ENCODE measurements at places on chromosomes 1 and 21. TPM values are rescaled to one million over a fixed set of nuclear protein-coding genes. Genes with fewer than 3 reads are reported as not detected.
A peak's percentile ranks its signal among the peaks of the same experiment; 100 is the strongest.

DNA sequence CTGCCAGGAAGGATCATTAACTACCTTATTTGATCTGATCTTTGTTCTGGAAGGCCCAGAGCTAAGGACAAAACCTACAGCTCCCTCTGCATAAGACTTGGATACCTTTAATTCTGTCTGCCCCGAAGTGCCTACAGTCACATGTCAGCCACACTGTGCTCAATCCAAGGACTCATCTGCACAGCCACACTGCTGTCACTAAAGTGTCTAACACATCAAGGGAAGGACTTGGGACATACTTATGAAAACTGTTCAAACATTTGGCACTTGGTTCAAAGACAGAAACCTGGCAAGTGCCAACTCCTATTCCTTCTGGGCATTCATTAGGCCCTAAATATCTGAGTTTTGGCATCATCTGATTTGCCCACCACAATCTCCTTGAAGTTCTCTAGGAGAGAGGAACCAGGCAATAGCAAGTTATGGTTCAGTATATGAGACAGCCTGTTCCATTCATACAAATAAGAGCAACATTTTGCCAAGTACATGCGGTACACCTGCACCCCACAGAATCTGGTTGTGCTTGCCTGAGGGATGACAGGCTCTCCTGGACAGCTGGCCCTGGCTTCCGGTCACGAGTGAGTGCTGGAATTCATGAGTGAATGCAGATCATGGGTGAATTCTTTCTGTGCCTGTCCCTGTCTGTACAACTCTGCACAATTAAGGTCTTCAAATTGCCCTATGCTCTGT is 105.9 kb downstream of the KCNK1 start:
- DNase-seq: peak; percentile 53

DNA sequence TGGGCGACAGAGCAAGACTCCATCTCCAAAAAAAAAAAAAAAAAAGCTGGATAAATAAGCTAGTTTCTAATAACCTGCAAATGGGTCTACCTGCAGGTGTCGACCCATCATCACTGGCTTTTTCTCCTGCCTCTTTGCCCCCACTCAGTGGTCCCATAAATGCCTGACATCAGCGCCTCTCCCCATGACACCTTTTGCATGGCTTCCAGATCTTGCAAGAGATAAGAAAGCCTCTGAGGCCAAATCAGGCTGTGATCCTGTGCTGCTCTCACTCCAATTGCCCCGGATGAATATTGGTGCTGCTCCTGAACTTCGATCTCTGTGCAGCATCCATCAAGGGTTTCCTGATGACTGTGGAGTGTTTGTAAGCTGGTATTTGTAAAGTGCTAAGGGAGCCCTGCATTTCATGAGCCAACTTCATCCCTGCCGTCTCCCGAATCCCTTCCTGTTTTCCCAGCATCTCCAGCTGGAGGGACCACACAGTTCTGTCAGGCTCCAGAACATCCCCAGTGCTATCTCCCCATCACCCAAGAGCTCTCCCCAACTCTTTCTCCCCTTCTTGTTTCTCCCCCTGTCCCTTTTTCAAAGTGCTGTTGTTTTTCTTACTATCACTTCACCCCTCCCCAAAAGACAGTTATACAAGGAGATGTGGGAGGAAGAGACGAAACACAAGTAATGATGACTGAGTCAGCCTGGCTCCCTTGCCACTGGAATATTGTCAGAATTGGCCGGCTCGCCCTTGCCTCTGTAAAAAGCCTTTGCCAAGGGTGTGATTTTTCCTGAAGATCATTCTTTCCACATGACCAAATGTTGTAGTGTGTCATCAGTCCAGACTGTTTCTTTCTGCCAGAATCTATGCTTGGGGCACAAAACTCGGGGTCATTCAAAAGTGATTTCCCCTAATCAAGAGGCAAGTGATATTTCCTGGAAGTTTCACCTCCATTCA is 2.8 kb upstream of the EFHD2 start:
- DNase-seq: no peak

The CDC7 gene
- total RNA-seq: 1.2 TPM

The MAPKAPK2 gene
- 62.4 TPM for total RNA-seq
